CD4-positive, alpha-beta T cell treated with Interleukin-4 for 1 hour (primary cell): ENCODE measurements at places on chromosomes 3 and 15.

DNA sequence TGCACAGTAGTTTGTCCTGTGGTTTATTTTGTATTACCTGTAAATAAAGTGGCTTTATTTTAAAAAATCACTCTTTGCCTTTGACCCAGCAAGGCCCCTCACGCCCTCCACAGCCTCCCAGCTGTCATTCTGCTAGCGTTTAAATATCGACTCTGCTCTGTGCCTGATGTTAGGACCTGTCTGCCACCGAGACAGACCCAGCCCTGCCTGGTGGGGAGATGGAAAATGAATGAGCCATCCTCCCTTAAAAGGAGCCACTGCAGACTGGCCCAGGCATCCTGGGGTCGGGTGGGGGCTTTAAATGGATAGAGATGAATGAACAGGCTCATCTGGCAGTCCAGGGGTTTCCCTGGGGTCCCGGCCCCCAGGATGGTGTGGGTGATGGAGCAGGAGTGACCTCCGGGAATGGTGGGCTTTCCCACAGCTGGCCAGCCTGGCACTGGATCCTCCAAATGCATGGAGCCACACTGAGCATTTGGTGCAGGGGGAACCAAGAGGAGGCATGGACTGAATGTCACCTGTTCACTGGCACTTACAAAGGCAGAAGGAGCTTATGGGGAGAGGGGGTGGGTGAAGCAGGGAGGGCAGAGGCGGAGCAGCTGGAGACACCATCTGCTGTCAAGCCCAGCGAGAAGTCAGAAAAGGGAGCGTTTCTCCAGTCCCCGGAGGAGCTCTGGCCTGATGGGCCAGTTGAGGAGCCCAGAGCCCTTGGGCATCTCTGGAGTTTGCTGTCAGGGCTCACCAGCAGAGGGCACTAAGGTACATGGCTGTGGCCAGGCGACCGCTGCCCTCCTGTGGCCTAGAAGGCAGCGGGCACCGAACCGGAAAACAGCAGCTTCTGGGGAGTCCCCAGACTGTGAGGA lies 11.9 kb downstream of the GRM2 start:
- DNase-seq, result peak; percentile 50

DNA sequence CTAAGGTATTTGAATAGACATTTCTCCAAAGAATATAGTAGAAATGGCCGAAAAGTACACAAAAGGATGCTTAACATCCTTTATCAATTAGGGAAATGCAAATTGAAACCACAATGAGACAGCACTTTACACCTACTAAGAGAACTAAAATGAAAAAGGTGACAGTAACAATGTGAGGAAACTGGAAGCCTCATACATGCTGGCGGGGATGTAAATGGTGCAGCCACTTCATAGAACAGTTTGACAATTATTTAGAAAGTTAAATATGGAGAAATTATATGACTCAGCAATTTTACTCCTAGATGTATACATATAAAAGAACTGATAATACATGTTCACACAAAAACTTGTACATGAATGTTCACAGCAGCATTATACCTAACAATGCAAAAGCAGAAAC lies 13.4 kb downstream of the SPICE1 start:
- DNase-seq, result no peak

DNA sequence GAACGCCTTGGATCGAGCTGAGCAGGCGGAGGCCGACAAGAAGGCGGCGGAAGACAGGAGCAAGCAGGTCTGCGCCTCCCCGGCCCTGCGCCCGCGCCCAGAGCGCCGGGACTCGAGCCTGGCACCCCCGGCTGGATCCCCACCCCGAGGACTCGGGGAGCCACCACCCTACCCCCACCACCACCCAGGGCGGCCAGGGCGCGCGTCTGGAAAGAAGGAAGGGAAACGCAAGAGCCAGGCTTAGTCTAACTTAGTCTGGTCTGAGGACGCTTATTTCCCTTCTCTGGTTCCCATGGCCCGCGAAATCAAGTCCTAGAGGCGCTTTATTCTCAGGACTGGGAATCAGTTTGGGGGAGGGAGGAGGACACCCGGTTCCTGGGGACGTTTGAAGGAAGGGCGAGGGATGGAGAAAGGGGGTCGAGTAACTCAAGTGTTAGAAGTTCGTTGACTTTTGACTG lies 359 bp downstream of the TPM1 start:
- DNase-seq, result no peak

DNA sequence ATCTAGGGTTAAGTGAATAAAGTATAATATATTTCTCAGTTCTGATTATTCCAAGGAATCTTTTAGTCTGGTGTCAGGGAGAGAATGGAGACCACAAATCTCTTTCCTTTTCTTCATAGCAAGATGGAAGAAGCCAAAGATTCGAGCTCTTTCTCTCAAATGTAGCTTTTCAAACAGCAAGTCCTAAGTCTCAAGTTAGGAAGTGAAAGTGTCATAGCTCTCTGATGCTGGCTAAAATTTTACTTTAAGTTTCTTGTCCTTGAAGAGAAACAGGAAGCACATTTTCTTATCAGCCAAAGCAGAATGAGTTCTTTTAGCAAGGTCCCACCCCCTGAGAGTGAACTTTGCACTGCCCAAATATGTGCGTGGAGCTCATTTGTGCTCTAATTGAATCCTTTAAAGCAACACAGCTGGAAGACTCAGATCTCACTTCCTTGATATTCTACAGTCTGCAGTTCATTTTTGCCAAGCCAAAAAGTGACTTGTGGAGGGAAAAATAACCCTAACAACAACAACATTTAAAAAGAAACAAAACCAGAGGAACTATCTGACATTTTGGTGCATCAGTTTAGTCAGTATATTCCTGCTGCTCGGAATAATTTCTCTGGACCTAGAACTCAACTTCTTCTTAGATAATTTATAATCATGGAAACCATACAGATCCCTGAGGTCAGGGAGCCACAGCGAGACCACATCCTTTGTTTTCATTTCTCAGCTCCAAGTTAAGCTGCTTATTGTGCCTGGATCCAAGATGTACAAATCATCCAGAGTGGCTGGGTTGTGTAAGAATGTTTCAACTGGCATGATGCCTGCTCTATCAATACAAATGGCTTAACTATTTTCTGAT lies 238.7 kb upstream of the P2RY1 start:
- DNase-seq, result peak; percentile 31

DNA sequence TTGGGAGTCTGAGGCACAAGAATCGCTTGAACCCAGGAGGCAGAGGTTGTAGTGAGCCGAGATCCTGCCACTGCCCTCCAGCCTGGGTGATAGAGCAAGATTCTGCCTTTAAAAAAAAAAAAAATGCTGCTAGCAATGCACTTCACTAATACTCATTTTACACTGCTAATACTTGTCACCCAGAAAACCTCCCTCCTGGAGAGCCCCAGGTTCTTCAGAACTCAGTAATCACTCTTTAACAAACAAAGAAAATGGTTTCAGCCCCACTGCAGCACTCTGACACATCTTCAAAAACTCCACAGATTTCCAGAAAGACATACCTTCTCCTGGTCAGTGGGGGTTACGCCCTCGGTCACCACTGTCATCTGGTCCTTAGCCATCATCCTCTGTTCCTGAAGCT lies 366.7 kb downstream of the SHQ1 start:
- DNase-seq, result no peak

DNA sequence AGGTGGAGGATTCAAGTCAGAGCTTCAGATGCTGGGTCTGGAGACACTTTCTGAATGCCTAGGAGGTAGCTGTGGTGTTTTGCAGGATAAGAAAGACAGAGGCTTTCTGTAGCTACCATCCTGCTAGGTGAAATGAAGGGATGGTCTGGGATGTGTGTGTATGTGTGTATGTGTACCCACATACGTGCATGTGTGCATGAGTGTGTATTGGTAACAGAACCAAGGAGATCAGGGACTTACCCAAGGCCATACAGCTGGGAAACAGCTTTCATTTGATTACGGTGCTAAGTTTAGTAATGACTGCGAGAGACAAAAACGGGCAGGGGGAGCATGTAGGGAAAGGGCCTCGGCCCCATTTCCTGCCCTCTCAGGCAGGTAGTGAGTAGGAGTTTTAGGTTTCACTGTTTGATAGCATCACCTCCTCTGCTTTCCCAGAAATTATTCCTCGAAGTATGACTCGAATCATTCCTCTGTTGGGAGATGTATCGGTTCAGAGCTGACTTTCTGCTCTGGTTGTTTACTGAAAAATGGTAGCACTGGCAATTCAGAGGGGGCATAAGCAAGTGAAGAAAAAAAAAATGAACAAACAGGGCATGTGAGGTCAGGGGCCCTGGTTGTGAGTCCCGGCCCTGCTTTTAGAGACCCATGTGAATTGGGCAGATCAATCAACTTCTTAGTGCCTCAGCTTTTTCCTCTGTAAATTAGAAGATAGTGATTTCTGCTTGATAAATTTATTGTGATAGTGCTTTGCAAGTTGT lies 130.7 kb downstream of the LPP start:
- DNase-seq, result no peak

DNA sequence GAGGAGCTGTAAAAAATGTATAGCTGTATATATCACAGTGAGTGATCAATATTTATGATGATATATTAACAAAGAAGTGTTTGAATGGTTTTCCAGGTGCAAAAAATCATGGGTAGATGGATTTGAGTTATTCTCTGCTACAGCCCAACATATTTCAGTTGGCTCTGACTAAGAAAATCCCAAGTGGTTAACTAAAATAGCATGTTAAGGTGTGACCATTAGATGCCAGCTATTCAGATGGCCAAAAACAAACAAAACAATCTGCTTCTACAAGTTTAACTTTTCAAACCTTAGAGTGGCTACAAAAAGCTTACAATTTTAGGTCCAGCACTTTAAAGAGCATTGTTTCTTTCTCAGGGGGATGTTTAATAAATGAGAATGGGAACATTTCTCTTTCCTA lies 67.5 kb downstream of the SEMA6D start:
- no peak for DNase-seq

DNA sequence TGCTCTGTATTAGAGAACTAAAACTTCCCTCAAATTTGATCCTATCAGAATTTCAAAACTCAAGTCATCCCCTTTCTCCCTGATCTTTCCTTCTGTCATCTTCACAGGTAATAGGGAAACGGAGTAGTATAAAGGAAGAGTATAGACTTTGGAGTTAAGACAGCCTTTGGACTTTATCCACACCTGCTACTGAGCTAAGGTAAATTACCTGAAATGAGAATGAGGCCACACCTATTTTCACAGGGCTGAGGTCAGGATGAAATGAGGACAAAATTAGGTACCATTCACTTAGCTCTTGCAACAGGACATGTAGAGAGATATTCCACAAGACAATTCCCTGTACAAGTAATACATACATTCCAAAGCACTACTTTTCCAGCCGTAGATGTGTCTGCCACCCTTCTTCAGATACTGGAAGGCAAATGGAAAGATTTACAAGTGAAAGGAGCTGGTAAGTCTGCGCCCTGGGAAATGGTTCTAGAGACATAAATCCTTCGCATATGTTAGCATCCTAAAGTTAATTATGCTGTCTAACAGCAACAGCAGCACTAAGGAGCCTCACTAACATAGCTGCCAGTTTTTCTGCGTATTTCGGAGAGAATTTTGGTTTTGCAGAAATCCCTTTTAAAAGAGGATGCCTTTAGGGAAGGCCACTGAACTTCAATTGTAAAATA lies 461.8 kb downstream of the SHQ1 start:
- DNase-seq, result no peak

- DNase-seq, result no peak
These were observed 3.6 kb upstream of the CALML4 start for GRCh38 chr15:68208636-68209240.

GRCh38 chr3:140727886-140728285 lies 50.0 kb downstream of the TRIM42 start:
- DNase-seq, result no peak

- DNase-seq, result no peak
These were observed 7.2 kb downstream of the ACAN start for GRCh38 chr15:88810446-88810845.
